ENCODE measurements at places on chromosomes 3 and 15.

DNA sequence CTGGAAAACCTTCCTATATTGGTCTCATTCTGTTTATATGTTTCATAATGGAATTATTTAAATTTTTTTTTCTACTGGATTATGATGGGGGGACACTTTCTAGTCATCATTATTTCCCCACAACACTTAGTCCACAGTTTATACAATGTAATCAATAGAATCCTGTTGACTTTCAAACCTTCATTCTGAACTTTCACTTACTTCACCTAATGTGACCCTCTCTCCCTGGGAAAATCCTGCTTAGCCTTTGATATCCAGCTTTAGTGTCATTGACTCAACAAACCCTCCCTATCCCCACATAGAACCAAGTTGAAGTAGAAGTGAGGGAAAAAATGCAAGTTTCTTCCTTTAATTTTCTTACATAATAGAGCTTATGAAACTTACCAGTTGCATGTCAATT is 666.0 kb downstream of the MECOM start:
- no peak for DNase-seq

GRCh38 chr15:44535523-44536301 is 1.2 kb upstream of the EIF3J start:
- DNase-seq = no peak

GRCh38 chr15:59817834-59818233 is 128.7 kb upstream of the BNIP2 start:
- DNase-seq = no peak

GRCh38 chr3:123276346-123277006 is 74.7 kb downstream of the SEC22A start:
- no peak for DNase-seq

- no peak for DNase-seq
These were observed 17.5 kb downstream of the RGMA start for GRCh38 chr15:93071469-93071936.

DNA sequence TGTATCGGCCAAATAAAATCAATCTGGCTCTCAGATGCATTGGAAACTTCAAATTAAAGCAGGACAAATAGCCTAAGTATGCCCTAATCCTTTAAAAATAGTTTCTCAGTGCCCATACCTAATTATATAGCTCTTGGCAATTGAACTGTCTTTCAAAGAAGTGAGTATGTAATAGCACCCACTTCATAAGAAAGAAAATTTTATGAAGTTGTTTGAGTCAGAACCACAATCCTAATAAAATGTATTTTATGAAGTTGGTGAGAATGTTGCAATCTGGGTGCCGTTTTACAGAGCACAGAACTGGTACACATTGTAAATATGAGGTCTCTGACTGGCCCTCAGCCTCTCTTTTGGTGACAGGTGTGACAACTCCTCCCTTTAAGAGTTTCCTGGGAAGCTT is 45.4 kb downstream of the EPHB1 start:
- no peak for DNase-seq

- DNase-seq = no peak
These were observed 12.5 kb downstream of the ARPP21 start for GRCh38 chr3:35651851-35652250.

DNA sequence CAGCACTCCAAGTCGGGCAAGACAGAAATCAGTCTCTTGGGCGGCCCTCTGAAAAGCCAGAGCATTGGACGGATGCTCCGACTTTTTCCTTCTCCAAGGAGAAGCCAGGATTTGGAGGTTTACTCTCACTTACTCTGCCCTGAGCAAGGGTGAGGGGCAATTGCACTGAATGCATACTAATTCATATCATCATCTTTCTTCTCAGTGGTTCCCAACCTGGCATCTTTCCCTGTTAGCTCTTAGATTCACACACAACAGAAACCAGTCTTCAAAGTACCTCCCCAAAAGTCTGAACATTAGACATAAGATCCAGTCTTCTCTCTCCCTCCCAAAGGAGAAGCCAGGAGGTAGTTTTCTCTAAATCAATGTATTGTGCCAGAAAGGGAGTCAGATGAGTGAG is 219.2 kb downstream of the GREM1 start:
- no peak for DNase-seq

GRCh38 chr3:13750215-13750614 is 129.7 kb downstream of the WNT7A start:
- DNase-seq = no peak

- peak; percentile 1 for DNase-seq
These were observed 1264.3 kb upstream of the ALCAM start for GRCh38 chr3:104102386-104102785.

GRCh38 chr3:175988401-175988800 is 1129.3 kb downstream of the NAALADL2 start:
- no peak for DNase-seq

GRCh38 chr3:128245460-128245859 is 92.2 kb downstream of the EEFSEC start:
- DNase-seq = no peak

DNA sequence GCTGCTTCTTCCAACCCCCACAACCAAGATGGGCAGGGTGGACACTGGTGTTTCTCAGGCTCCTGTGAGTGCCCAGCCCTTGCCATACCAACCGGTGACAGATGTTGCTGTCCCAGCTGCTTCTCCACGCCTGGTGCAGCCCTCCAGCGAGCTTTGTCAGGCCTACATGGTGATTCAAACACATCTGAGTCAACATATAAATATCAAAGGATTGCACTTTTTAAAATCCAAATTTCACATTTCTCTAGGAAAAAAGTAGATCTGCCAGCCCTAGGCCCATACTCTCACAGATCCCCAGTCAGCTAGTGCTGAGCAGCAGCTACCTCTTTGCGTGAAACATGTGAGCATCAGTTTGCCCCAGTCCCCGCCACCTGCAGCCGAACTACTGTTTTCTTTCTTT is 52.7 kb downstream of the RPN1 start:
- no peak for DNase-seq
